ENCODE measurements at places on chromosomes 7 and 10. TPM values are rescaled to one million over a fixed set of nuclear protein-coding genes. Genes with fewer than 3 reads are reported as not detected.
A peak's percentile ranks its signal among the peaks of the same experiment; 100 is the strongest.

The NPFFR1 gene
- total RNA-seq, result not detected

- DNase-seq, result no peak
Observed at GRCh38 chr10:101770331-101771215, 5.3 kb downstream of the FGF8 start.

The CDK13 gene
- total RNA-seq, result 50.4 TPM

GRCh38 chr10:48625826-48626134 is 20.9 kb upstream of the ARHGAP22 start:
- no peak for DNase-seq

The URGCP gene
- 25.5 TPM for total RNA-seq

The OPN4 gene
- total RNA-seq, result not detected

DNA sequence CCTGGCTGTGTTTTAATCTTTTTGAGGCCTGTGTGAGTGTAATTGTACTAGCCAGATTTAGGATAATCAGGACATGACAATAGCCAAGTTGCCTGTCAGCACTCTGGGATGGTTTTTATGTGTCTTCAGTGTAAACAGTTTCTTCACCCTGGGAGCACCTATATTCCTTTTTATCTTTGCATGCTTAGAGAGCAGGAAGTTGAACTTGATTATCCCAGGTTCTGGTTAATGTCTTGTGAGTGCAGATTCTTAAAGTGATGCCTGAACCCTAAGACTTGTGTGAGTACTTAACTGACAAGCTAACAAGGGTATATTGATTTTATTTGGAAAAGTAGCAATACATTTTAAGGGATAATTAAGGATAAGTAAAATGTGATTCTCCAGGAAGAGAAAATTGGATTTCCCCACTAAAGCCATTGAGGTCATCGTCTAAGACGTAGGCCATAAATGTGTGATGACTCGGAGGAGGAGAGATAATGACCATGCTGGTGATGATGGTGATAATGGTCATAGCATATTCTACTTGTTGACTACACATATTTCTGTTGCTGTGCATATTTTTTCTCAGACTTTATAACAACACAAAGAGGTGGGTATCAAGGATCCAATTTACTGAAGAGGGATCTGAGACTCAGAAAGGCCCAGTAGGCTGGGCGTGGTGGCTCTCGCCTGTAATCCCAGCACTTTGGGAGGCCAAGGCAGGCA is 234.7 kb downstream of the CAMK1D start:
- no peak for DNase-seq

DNA sequence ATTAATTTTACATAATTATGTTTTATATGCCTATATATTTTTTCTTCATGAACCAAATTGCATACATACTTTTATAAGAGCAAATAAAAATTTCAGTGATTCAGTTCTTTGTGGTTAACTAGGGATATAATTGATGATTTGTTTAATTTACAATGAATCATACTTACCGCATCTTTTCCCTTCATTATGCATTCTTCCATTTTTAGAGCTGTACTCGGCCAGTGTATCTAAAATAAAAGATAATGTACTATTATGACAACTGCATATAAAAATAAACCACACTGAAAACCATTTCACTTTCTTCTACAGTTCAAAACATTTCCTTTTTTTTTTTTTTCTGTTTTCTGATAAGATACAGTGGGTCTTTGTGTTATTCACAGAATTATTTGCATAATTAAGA is 179.9 kb downstream of the SEMA3E start:
- peak; percentile 78 for DNase-seq

- DNase-seq, result peak; percentile 12
Observed at GRCh38 chr10:129030996-129031843, 435.8 kb upstream of the MGMT start.

The NME8 gene
- not detected for total RNA-seq

GRCh38 chr10:105769248-105770184 is 1128.4 kb downstream of the SORCS3 start:
- DNase-seq, result no peak

DNA sequence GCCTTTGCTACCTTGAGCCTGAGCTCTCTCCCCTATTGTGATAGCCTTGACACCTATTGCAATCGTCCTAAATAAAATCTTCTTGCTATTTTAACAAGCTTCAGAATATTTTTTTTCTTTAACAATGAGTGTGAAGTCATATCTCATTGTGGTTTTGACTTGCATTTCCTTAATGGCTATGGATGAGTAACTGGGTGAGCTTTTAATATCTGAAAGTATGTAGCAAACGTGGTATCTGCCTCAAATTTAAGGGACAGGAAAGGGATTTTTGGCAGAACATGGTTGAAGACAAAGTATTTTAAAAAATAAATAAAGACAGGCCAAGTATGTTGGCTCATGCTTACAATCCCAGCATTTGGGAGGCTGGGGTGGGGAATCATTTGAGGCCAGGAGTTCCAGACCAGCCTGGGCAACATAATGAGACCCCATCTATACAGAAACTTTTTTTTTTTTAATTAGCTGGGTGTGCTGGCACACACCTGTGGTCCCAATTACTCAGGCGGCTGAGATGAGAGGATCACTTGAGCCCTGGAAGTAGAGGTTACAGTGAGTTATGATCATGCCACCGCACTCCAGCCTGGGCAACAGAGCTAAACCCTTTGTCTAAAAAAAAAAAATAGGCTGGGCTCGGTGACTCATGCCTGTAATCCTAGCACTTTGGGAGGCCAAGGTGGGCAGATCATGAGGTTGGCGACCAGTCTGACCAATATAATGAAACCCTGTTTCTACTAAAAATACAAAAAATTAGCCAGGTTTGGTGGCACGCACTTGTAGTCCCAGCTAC is 319.3 kb upstream of the NRP1 start:
- DNase-seq, result peak; percentile 71

DNA sequence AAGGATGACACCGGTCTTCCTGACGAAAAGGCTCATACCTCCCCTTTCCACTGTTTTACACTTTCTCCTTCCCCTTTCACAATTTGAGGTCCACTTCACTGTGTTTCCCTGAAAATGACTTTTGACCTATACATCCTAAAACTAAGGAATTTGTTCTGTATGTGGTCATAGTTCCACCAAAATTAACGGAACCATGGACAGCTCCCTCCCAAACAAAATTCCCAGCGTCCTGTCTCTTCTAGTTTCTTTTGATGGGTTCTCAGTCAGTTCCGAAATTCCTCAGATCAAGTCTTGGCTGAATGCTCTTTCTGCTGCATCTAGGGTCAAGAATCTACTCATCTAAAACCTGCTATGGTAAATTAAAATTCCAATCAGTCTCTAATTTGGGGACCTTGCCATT is 1191.9 kb downstream of the CNTNAP2 start:
- DNase-seq, result no peak

DNA sequence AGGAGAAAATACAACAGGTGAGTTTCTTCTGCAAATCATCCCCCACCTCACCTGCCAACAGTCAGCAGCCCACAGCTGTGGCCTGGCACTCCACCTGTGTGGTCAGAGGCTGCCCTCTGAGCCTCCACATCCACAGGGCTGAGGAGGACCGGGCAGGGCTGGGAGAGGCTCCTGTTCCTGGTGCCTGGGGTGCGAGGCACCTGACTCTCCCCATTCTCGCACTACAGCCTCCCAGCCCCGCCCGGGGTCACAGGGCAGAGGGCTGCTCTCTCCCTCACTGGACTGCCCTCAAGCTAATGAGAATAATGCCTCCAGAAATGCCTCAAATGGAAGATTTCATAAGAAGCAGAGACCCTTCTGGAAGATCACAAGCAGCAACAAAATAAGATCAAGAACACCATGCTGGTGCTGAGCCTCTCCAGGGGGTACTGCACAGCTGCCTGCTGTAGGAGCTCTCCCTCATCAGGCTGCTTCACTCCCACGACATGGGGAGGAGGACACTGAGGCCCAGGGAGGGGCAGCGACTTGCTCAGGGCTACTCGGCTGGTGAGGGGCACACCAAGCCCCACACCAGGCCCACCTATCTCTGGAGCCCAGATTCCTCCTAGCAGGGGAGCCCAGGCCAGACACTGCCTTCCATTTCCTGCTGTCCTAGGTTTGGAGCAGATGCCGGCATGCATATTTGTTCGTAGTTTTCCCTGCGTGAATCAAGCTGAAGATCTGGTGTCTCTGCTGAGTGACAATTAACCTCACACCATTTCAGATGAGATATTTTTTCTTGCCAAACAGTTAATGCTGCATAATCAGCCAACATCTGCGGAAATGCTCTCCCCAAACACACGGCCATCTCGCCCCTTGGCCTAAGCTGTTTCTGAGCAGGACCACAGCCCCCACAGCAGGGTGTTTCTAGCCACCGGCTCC is 76.5 kb downstream of the FAM53B start:
- DNase-seq, result no peak

DNA sequence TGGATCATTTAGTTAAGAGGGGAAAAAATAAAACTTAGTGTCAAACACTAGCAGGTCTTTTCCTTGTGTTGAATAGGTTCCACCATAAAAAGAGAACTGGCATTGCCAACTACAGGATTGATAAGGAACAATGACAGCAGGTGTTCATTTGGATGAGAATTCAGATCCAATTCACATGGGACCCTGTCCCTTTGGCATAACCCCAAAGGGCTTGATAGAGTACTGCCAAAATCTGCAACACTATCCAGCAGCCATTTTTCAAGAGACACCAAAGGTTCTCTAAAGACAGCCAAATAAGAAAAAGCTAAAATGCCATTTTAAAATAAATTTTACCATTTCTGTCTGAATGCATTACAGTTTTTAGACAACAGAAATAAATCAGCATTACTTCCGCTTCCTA is 422.3 kb downstream of the DGKB start:
- DNase-seq, result no peak

- no peak for DNase-seq
Observed at GRCh38 chr10:24237801-24238395, 29.0 kb downstream of the KIAA1217 start.

DNA sequence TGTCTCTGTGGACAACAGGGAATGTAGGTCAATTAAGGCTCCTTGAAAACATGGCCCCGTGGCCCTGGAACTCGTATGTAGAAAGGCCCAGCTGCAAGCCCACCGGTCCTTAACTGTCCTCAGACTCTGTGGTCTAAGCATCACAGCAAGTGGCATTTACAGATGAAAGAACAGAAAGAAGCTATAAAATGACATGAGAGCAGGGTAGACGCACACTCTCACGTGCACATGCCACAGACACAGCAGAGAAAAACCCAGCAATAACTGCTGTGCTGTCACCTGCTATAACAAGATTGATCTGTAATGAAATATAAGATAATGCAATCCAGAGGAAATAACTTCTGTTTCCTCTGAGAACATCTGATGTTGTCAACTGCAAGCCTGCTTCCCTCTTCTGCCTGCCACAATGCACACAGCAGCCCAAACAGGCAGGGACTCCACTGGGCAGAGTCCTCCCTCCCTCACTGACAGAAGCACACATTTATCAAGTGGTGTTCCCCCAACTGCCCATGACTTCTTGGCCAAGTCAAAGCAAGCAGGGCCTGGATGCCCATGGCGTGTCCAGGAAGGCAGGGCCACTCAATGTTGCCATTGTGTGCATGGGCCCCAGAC is 63.9 kb downstream of the GFRA1 start:
- DNase-seq, result no peak

DNA sequence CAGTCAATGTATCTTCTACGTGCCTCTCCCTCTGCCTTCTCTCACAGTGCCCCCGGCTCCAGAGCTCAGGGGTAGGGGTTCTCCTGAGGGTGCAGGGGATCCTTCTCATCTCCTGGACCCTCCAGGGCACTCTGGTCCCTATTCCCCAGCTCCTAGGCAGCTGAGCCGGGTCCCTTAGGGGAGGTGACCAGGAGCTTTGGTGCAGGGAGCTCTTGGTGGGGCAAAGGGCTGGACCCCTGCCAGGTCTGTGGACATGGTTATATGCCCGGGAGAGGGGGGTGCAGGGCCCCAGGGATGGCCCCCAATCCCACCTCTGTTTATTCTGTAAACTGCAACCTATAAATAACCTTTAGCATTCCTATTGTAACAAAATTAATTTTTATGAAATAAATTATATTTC is 16.6 kb upstream of the SLC29A3 start:
- no peak for DNase-seq

The UBE3C gene
- total RNA-seq, result 88.6 TPM

- DNase-seq, result no peak
Observed at GRCh38 chr10:78920011-78920410, 148.8 kb upstream of the ZMIZ1 start.

The TM9SF3 gene
- 61.8 TPM for total RNA-seq

GRCh38 chr7:88169717-88170320 is 50.0 kb downstream of the SRI start:
- DNase-seq, result peak; percentile 5

DNA sequence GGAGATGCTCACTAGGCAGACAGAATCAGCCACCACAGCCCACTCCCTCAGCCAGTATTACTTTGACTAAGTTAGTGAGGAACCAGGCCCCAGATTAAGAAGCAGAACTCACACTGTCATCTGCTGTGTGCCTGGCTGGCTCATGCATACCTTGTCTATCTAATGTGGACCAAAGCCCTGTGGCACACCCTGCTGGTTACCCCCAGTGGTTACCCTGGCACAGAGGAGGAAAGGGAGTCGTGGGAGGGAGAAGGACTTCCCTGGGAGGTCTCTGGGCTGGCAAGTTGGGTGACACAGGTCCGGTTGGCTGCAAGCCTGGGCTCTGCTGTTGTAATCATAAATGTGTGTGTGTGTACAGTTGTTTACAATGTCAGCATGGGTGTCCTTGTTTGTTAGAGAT is 7.5 kb upstream of the SH2D4B start:
- peak; percentile 22 for DNase-seq

DNA sequence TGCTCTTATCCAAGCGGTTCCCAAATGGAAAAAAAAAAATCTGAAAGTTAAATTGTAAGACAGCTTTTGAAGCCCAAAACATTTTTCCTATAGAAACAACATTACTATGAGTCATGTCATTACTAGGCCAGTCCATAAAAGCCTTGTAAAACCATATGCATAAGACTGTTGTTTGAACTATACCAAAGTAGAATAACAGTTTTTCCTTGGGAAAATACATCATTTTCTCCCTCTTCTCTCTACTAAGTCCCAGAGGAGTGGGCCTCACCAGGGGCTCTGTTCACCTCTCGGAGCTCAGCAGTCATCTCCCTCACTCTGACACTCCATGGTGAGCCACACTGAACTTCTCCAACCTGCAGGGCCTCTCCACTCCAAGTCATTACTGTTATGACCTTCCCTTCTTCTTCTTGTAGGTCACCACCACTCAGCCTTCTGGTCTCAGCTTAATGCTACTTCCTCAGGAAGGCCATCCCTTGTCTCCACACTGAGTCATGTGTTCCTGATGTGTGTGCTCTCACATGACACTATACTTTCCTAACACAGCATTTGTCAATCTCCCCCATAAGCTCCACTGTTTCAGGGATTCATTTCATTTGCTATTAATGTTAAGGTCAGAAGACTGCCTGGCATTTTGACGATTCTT is 32.5 kb downstream of the ZNF438 start:
- DNase-seq, result peak; percentile 77

The CACNB2 gene
- 0.36 TPM for total RNA-seq

The BAZ1B gene
- 45.0 TPM for total RNA-seq

The SUMF2 gene
- 93.0 TPM for total RNA-seq

Measured in IMR-90 (cell line).